ENCODE measurements at places on chromosomes 7 and 10.

GRCh38 chr10:95176101-95176500, 17.9 kb upstream of the ACSM6 start:
- DNase-seq = no peak

DNA sequence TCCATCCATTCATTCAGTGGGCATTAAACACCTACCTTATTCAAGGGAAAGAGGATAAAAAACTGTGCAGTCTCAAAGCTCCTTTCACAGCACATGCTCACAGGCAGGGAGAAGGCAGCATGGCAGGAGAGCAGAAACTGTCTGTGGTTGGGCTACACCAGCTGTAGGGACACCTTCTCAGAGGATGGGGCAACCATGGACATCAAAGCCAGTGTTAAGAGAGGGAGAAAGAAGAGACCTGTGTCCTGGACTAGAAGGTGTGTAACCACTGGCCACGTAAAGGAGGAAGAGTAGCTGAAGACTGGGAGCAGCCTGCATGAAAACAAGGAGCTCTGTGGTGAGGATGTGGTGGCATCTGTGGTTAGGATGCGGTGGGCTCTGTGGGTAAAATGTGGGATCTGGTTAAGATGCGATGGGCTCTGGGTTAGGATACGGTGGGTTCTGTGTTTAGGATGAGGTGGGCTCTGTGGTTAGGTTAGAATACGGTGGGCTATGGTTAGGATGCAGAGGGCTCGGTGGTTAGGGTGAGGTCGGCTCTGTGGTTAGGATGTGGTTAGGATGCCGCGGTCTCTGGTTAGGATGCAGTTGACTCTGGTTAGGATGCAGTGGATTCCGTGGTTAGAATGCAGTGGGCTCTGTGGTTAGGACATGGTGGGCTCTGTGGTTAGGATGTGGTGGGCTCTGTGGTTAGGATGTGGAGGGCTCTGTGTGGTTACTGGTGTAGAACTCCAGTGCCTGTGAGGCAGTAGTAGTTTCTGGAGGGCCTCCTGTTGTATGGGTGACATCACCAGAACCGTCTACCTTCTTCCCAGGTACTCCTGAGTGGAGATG, 197.6 kb downstream of the WDR37 start:
- no peak for DNase-seq

- DNase-seq = no peak
Measured at GRCh38 chr10:9024210-9024609, 969.7 kb downstream of the GATA3 start.

- no peak for DNase-seq
Measured at GRCh38 chr10:98270073-98270740, 2.2 kb upstream of the LOXL4 start.

DNA sequence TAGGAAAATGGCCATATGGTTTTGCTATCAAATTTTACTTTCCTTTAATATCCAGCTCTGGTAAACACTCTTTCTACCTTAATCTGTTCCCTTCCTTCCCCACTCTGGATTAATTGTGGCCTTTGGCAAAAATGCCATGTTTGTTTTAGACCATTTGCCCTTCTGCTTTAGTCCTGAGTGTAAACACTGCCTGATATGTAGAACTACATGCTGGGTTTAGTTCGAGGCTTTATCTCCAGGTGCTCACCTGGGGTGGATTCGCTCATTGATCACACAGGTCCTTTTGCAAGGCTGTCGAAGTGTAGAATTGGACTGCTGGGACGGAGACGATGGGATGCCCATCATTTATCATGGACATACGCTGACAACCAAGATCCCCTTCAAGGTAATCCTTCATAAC, 94.1 kb downstream of the NOC3L start:
- no peak for DNase-seq

- DNase-seq = no peak
Measured at GRCh38 chr7:153386556-153386955, 627.0 kb downstream of the ACTR3B start.

DNA sequence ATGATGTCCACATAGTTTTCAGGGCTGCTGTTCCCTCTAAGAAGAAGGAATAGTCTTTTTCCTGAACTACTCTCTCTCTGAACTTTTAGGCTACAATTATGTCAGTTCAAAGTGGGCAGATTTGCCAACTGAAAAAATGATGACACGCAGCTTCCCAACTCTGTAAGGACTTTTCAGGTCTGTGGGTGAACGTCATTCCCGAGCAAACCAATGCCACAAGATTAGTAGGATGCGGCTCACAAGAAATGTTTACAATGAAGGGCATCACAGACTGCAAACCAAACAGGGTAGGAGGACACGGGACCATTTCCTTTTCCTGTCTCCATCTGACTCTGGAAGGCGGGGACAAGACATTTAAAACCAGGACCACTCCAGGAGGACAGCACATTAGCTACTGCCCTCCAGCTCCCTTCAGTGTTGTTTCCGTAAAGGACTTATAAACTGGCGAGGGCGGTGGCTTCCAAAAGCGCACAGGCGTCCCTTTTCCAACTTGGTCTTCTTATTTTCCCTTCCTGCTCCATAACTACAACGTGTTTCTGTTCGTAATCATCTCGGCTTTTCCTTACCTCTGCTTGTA, 539 bp upstream of the MKLN1 start:
- no peak for DNase-seq

- no peak for DNase-seq
Measured at GRCh38 chr10:44776181-44776580, 135.0 kb upstream of the TMEM72 start.

GRCh38 chr7:117791877-117792780, 81.1 kb downstream of the CTTNBP2 start:
- DNase-seq = no peak

- no peak for DNase-seq
Measured at GRCh38 chr10:120783867-120784266, 67.3 kb upstream of the WDR11 start.

DNA sequence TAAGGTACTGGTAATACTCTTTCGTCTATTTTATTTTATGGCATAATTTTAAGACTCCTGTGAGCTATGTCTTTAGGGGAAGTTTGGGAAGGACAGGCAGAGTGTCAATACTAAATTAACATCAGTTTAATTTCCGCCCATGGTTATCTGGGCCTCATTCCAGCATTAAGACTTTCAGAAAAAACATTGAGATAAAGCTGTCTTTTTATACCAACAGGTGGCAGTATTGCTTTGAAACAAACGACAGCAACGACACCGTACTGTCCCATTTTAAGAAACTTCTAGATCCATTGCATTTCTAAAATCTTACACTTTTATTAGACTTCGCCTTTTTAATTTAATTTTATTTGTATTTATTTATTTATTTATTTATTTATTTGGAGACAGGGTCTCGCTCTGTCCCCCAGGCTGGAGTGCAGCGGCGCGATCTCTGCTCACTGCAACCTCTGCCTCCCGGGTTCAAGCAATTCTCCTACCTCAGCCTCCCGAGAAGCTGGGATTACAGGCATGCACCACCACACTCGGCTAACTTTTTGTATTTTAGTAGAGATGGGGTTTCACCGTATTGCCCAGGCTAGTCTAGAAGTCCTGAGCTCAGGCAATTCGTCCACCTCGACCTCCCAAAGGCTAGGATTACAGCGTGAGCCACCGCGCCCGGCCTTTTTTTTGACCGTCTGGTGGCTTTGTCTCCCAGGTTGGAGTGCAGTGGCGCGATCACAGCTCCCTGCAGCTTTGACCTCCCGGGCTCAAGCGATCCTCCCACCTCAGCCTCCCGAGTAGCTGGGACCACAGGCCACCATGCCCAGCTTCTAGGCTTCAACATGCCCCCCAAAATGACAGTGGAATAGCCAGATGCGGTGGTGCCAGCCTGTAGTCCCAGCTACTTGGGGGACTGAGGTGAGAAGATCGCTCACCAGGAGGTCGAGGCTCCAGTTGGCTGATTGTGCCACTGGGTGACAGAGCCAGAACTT, 78.7 kb upstream of the C1GALT1 start:
- no peak for DNase-seq

- DNase-seq = no peak
Measured at GRCh38 chr10:32190890-32191491, 134.8 kb upstream of the KIF5B start.

- no peak for DNase-seq
Measured at GRCh38 chr10:60975716-60976115, 31.7 kb upstream of the RHOBTB1 start.

DNA sequence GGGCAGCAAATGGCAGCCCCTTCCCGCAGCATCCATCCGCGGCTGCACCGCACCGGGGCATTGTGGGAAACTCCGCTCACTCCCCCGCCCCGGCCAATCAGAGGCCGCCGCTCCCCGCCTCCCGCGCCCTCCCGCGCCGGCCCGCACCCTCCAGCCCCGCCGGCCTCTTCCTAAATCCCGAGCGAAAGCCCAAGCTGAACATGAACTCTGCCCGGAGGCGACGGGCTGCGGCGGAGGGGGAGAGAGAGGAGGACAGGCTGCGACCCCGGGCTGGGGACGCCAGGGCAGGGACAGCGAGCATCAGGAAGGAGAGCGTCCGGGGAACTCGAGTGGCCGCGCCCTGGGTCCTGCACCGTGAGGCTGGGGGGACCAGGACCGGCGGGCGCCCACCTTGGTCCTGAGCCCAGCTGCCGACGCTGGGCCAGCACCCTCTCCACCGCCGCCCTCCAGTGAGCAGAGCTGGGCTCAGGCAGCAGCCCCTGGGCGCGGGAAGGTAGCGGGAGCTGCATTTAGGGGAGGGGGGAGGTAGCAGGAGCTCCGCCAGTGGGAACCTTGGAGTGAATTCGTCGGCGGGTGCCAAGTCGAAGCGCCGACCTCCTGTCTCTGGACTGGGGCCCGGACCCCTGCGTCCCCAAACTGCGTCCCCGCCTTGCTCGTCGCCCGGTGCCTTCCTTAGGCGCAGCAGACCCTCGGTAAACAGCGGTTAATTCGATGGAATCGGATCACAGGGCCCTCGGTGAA, at the start of gene DGKI:
Gene DGKI (minus strand): TSS at position 148 of the 741 bp plus-strand sequence.
- no peak for DNase-seq

GRCh38 chr10:72956001-72956400, 1.4 kb upstream of the PLA2G12B start:
- no peak for DNase-seq

GRCh38 chr7:80263821-80264220, 129.2 kb downstream of the GNAI1 start:
- no peak for DNase-seq

GRCh38 chr7:16586081-16586874, 59.3 kb downstream of the ANKMY2 start:
- DNase-seq = no peak

DNA sequence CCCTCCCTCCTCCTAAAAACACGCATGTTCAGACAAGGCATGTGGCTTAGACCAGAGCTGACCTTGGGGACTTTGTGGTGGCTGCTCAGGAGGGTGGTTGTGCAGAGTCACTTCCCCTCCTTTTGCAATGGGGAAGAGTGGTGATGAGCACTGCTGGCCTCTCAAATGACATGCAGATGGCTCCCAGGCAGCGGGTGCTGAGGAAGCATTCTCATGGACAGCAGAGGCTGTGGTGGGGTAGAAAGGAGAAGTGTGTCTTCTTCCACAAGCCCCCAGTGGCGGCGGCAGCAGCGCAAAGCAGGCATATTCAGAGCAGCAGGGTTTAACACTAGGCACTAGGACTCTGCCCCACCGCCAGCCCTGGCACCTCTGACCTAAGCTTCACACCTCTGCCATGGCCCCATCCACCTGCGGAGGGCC, 105.9 kb upstream of the ANLN start:
- no peak for DNase-seq

GRCh38 chr10:30688456-30688855, 58.9 kb upstream of the LYZL2 start:
- DNase-seq = no peak

- no peak for DNase-seq
Measured at GRCh38 chr10:24983946-24984345, 31.5 kb upstream of the PRTFDC1 start.

- DNase-seq = no peak
Measured at GRCh38 chr10:95284807-95285206, 6.0 kb downstream of the PDLIM1 start.

- DNase-seq = no peak
Measured at GRCh38 chr7:15765753-15766152, 79.3 kb upstream of the MEOX2 start.

DNA sequence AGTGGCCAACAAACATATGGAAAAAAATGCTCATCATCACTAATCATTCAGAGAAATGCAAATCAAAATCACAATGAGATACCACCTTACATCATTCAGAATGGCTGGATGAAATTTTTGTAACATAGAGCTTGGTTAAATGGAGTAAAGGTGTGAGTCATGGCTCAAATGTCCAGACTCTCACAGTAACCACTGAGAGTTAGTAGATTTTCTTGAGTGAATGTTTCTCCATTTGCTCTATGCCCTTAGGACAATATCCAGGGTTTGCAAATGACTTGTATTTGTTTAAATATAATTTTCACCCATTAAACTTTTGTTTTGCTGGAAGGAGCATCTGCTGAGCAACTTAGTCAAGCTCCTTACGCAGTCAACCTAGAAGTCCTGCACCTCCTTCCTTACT, 967.2 kb downstream of the XPNPEP1 start:
- no peak for DNase-seq

GRCh38 chr10:845526-845925, 86.0 kb downstream of the LARP4B start:
- DNase-seq = no peak

- DNase-seq = no peak
Measured at GRCh38 chr7:41222746-41223145, 480.1 kb downstream of the INHBA start.

GRCh38 chr10:16182688-16183087, 254.1 kb upstream of the PTER start:
- DNase-seq = no peak

GRCh38 chr10:73959484-73960243, 38.3 kb upstream of the VCL start:
- no peak for DNase-seq

- DNase-seq = no peak
Measured at GRCh38 chr10:71213761-71214440, 1.5 kb downstream of the UNC5B start.

DNA sequence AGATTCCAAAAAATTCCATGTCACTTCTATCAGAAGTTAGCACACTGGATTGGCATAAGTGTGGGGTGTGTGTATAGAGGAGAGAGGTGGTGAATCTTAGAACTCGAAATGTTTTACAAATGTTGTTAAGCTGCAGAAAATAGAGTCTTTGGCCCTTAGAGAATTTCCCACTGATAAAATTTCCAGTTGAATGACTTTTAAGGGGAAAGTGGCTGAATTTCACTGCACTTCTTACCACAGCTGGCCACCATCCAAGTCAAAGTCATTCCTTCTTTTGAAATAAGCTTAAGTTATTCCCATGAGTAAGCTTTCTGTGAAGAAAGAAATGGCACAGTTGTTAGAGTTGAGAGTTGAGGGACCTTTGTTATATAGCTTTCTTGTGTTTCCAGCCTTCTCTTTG, 13.9 kb downstream of the VCL start:
- no peak for DNase-seq

GRCh38 chr7:55050281-55050680, 31.5 kb downstream of the EGFR start:
- DNase-seq = no peak

- DNase-seq = no peak
Measured at GRCh38 chr10:69295027-69295636, 16.8 kb downstream of the HK1 start.
